ENCODE measurements at places on chromosomes 11 and 22.

- no peak for DNase-seq
Measured at GRCh38 chr22:28021998-28022660, 103.1 kb upstream of the PITPNB start.

- no peak for DNase-seq
Measured at GRCh38 chr11:114232400-114233059, 63.7 kb upstream of the NNMT start.

- no peak for DNase-seq
Measured at GRCh38 chr11:24324211-24324610, 172.6 kb upstream of the LUZP2 start.

DNA sequence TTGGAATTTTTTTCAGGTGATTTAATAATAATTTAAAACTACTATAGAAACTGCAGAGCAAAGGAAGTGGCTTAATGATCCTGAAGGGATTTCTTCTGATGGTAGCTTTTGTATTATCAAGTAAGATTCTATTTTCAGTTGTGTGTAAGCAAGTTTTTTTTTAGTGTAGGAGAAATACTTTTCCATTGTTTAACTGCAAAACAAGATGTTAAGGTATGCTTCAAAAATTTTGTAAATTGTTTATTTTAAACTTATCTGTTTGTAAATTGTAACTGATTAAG, 3.4 kb downstream of the MALAT1 start:
- DNase-seq: no peak

- peak; percentile 67 for DNase-seq
Measured at GRCh38 chr22:26395926-26396325, 33.1 kb upstream of the ASPHD2 start.

GRCh38 chr11:64604458-64605243, 13.6 kb downstream of the SLC22A12 start:
- DNase-seq: no peak

- no peak for DNase-seq
Measured at GRCh38 chr11:5700421-5701054, 10.9 kb downstream of the TRIM22 start.

GRCh38 chr11:75306529-75306928, 44.9 kb downstream of the ARRB1 start:
- no peak for DNase-seq
